ENCODE measurements at places on chromosomes 5 and 9.

- DNase-seq = peak; percentile 27
These were observed 18.4 kb downstream of the ENG start for GRCh38 chr9:127835991-127836516.

DNA sequence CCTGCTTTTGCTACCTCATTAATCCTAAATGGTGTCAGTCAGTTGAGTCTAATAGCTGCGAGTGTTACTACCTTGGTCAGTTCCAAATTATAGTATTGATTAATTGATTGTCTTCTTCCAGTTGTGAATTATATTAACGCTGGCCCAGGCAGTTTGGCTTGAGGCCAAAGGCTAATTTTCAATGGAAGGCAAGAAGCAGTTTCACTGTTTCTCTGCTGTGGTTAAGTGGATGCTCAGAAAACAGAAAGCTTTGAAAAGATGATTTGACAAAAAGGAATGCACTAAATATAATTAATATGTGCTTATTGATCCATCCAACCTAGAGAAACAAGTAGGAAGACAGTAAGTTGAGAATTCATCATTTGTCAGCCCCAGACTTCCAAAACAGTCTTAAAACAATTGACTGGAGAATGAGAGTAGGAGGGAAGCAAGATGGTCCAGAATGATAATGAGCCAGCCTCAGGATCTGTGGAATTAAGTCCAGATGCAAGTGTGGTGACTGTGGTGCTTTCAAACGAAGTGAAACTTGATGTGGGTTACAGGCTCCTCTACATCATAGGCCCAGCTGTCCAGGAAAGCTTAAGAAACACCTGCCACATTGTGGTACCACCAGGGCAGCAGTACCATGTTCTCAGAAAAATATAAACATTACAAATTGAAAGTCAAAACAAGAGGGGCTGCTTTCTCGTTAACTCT, 1371.0 kb upstream of the DMAC1 start:
- DNase-seq = peak; percentile 2

- no peak for DNase-seq
These were observed 41.2 kb downstream of the WDR36 start for GRCh38 chr5:111133436-111133751.

DNA sequence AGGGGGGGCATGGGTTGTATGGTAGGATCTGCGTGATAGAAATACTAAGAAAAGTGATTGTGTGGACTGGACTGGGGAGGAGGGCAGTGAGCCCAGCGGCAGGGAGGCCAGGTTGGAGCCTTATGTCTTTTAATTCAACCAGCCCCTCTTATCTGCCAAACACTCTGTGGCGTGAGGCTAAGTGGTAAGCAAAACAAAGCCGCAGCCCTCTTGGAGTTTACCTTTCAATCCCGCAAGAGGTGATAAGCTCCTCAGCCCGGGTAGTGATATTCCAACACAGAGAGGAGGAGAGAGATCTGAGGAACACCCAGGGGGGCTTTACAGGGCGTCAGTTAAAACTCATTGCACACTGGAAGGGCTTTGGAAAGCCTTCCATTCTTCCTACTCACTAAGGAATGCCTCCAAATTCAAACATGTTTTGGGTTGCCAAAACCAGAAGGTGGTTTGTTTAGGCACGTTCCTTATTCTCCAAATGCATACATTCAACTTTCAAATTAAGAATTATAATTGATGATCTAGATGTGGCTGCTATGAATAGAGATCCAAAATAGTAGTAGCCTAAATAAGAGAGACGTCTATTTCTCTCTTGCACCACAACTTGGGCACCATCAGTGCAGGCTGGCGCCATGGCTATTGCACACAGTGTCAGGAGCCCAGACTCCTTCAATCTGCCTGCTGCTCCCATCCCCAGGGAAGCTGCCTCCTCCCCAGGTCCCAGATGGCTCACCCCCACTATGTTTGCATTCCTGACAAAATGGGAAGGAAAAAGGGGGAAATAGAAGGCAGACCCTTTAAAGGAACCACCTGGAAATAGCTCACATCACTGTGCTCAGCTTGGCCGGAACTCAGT, 75.1 kb upstream of the FSTL4 start:
- no peak for DNase-seq

DNA sequence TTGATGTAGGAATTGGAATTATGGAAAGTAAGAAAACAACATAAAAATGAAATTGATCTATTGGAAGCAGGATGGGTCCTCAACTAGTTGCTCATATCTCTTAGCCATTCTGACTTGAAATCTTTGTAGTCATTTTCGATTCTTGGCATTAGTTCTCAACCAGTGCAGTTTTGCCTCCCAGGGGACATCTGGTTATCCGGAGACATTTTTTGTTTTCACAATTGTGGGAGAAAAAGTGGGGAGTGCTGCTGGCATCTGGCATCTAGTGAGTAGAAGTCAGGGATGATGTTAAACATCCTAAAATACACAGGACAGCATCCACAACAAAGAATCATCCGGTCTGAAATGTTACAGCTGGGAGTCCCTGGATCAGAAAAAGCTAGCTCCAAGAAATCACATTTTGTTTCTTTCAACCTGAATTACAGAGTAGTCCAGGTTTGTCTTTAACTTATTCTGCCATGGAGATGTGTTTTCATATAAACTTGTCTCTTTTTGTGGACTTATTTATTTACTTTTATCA, 74.9 kb downstream of the FBXL7 start:
- DNase-seq = no peak

DNA sequence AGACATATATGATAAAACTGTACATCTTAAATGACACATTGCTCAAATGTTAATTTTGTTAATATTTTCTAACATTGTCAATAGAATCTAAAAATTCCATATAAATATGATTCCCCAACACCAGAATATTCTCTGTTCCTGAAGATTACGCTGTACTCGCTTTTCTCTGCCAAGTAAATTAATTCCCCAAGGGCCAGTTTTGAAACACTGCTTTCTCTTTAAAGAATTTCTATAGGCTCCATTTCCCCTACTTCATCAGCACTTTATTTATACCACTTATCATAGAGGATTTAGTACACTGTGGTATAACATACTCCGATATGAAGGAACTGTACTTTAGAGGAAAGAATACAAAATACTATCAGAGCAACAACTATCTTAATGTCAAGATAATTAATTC, 101.4 kb upstream of the ACOT12 start:
- DNase-seq = no peak

GRCh38 chr9:92603990-92604389, 65.9 kb downstream of the IPPK start:
- no peak for DNase-seq
